ENCODE measurements at places on chromosomes 7 and 10. TPM values are rescaled to one million over a fixed set of nuclear protein-coding genes. Genes with fewer than 3 reads are reported as not detected.

WDR86 gene
- polyA plus RNA-seq, result 16.5 TPM

BTBD16 gene
- polyA plus RNA-seq, result not detected

NPC1L1 gene
- 0.30 TPM for polyA plus RNA-seq

MALRD1 gene
- 5.2 TPM for polyA plus RNA-seq

GATA3 gene
- 2.8 TPM for polyA plus RNA-seq

PNLIPRP1 gene
- polyA plus RNA-seq, result 0.35 TPM

NRCAM gene
- polyA plus RNA-seq, result 22.5 TPM

MYL10 gene
- 0.18 TPM for polyA plus RNA-seq

JAZF1 gene
- polyA plus RNA-seq, result 13.9 TPM

GNAT3 gene
- not detected for polyA plus RNA-seq

SVOPL gene
- polyA plus RNA-seq, result 1.9 TPM

SFTPD gene
- 9.3 TPM for polyA plus RNA-seq

SFXN2 gene
- polyA plus RNA-seq, result 17.4 TPM

AKAP9 gene
- polyA plus RNA-seq, result 90.0 TPM

CHN2 gene
- polyA plus RNA-seq, result 4.9 TPM

KCNH2 gene
- 5.3 TPM for polyA plus RNA-seq

LRRC17 gene
- 237 TPM for polyA plus RNA-seq

SIRT1 gene
- polyA plus RNA-seq, result 32.6 TPM

FAM149B1 gene
- polyA plus RNA-seq, result 48.7 TPM

XRCC2 gene
- 12.3 TPM for polyA plus RNA-seq

PDE6C gene
- polyA plus RNA-seq, result 1.9 TPM

PRSS2 gene
- polyA plus RNA-seq, result not detected

GNAI1 gene
- polyA plus RNA-seq, result 140 TPM

CAMK1D gene
- polyA plus RNA-seq, result 4.9 TPM

CNNM2 gene
- polyA plus RNA-seq, result 8.6 TPM

EIF4H gene
- polyA plus RNA-seq, result 258 TPM

FAM25C gene
- not detected for polyA plus RNA-seq

FAM185A gene
- 12.4 TPM for polyA plus RNA-seq

STRIP2 gene
- 4.9 TPM for polyA plus RNA-seq

CEP55 gene
- 14.7 TPM for polyA plus RNA-seq

ST8SIA6 gene
- 9.7 TPM for polyA plus RNA-seq

Data from left lung (tissue), 14 donors.